ENCODE measurements at places on chromosomes 7 and 10.

- DNase-seq = peak; percentile 10
Observed at GRCh38 chr10:79051766-79052165, 17.0 kb upstream of the ZMIZ1 start.

DNA sequence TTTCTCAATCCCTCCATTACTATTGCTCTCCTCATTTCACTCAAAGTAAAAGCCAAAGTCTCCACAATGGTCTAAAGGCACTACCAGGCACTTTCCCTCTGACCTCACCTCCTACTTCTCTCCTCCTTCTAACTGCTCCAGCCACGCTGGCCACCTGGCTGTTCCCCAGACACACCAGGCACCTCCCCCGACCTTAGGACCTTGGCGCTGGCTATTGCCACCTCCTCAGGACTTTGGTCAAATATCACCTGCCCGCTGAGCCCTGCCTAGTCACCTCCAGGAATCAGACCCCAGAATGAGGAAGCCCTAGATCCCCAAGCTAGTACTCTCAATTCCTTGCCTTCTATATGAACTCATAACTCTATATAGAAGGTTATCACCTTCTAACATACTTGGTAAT, 66.2 kb upstream of the STEAP1B start:
- DNase-seq = no peak

GRCh38 chr7:18693406-18693805, 197.9 kb downstream of the HDAC9 start:
- no peak for DNase-seq

DNA sequence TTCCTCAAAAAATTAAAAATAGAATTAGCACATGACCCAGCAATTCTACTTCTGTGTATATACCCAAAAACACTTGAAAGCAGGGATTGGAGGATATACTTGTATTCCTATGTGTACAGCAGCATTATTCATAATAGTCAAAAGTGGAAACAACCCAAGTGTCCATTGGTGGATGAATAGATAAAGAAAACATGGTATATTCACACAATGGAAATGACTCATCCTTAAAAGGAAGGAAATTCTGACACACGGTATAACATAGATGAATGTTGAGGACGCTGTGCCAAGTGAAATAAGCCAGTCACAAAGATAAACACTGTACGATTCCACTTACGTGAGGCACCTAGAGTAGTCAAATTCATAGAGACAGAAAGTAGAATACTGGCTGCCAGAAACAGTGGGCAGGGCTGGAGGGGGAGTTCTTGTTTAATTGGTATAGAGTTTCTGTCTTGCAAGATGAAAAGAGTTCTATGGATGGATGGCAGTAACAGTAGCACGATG, 26.6 kb upstream of the KAT6B start:
- DNase-seq = no peak

DNA sequence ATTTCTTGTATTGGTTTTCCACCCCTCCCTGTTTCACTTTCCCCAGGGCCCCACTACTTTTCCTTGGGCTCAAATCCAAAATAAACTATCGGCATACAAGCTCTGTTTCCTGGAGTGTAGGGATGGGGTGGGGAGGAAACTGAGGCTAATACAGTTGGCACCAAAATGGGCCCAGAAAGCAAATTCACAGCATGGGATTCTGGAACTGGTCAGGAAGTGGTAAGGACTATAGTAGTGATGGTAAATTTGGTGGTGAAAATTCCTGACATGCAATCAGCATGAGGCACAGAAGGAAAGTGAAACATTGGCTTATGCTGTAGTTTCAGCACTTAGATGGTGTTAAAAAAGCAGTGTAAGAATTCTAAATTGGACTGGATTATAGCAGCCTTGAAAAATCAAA, 8.7 kb upstream of the SAMD9L start:
- DNase-seq = no peak

GRCh38 chr7:38909870-38910269, 879 bp upstream of the VPS41 start:
- no peak for DNase-seq
